ENCODE measurements at places on chromosomes 5 and 9.

DNA sequence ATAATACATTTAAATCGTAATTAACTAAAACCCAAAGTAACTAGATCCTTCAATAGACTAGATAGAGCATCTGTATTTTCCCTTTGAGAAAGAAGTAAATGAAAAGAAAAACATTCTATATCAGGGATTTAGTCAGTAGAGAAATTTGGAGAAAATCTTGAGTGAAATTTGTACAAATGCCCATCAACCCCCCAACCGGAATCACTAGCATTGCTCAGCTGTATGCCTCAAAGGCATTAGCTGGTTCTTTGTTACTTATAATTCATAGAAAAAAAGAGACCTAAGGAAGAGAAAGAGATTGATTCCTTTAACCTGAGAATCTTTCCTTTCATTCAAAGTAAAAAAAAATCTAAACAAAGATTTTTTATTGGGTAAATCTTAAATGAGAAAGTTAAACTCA lies 659 bp downstream of the OMD start:
- no peak for DNase-seq

- DNase-seq = no peak
Measured at GRCh38 chr5:18792145-18792544, 1157.9 kb downstream of the TAF11L14 start.

GRCh38 chr9:105359892-105360291 lies 87.9 kb upstream of the FSD1L start:
- DNase-seq = peak; percentile 34

GRCh38 chr9:124412228-124412575 lies 3.0 kb downstream of the PSMB7 start:
- no peak for DNase-seq

GRCh38 chr9:113991714-113992113 lies 86.4 kb downstream of the AMBP start:
- DNase-seq = no peak

GRCh38 chr9:35226651-35227050 lies 64.8 kb downstream of the UNC13B start:
- no peak for DNase-seq

DNA sequence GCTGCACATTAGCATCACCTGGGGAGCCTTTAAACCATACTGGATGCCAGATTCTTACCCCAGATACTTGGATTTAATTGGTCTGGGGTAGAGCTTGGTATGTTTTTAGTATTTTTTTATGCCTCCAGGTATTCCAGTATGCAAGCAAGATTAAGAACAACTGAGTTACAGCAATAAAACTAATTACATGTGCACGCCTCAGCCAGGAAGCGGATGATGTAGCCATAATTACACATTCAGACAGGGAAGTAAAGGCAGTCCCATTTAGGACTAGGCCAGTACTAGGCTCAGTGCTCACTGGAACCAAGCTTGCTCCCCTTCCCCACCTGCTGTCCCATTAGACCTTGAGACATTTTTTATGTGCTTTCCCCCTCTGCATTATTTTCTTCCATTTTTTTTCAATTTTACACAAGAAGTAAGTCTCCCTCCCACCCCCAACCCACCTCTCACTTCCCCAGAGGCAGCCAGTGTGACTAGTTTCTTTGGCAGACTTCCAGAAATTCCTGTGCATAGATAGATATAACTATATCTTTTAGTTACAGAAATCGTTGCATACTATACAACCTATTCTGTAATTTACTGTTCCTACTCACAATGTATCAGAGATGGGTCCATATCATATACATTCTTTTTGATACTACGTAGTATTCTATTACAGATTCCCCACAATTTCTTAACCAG lies 7.1 kb upstream of the GNAQ start:
- DNase-seq = no peak

GRCh38 chr5:169071-169727 lies 22.1 kb upstream of the LRRC14B start:
- no peak for DNase-seq

DNA sequence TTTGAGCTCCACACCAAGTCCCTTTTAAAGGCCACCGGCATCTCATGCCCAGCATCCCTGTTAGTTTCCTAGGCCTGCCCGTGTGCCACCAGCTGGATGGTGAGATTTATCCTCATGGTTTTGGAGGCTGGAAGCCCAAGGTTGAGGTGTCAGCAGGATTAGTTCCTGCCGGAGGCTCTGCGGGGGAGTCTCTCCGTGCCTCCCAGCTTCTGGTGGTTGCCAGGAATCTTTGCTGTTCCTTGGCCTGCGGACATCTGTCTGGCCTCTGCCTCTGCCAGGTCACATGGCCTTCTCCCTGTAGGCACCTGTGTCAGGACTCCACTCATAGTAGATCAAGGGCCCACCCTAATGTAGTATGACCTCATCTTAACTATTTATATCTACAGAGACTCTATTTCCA lies 45.4 kb downstream of the JADE2 start:
- no peak for DNase-seq

GRCh38 chr5:126443374-126443851 lies 20.2 kb downstream of the GRAMD2B start:
- no peak for DNase-seq

DNA sequence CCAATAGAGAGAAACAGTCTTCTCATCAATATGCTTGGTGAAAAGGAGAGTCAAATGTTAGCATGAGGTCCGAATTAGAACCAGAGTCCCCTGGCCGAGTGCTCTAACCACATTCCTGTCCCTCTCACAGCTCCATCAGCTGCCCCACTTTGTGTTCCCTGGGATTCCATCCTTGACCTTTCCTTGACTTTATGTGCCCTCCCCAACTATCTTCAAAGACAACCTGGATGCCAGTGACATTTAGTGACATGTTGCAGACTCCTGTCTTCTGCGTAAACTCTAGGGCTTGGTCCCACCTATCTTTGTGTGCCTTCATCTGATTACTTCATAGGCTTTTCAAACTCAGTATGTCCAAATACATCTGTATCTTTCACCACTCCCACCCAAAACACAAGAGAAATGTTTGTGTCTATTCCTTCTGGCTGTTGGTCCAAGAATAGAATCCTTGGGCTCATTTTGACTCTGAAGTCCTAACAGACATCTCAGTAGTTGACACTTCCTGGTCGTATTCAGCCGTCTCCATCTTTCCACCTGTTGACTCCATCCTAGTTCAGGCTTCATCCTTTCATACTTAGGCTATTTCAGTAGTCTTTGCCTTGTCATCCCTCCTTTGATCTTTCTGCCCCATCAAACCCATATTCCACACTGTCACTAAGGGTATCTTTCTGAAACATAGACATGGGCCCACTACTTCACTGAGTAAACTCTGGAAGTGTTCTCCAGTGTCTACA lies 101.4 kb upstream of the CD180 start:
- no peak for DNase-seq

DNA sequence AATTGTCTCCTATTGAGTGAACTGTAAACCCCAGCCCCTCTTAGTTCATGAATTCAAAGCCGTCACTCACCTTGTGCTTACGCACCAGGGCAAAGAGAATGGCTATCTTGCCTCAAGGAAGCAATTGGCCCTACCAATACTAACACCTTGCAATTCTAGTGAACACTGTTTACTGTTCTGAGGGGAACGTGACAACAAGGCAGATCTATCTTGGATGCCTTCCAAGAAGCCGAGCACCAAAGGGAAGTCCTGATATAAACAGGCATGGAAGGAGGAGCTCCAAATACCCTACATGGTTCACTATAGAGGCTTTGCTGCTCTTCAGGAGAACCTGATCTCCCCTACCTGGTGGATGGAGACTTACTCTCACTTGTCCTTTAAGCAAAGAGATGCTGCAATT lies 1.7 kb upstream of the PLPPR1 start:
- no peak for DNase-seq

- no peak for DNase-seq
Measured at GRCh38 chr9:18588002-18588401, 114.0 kb downstream of the ADAMTSL1 start.

DNA sequence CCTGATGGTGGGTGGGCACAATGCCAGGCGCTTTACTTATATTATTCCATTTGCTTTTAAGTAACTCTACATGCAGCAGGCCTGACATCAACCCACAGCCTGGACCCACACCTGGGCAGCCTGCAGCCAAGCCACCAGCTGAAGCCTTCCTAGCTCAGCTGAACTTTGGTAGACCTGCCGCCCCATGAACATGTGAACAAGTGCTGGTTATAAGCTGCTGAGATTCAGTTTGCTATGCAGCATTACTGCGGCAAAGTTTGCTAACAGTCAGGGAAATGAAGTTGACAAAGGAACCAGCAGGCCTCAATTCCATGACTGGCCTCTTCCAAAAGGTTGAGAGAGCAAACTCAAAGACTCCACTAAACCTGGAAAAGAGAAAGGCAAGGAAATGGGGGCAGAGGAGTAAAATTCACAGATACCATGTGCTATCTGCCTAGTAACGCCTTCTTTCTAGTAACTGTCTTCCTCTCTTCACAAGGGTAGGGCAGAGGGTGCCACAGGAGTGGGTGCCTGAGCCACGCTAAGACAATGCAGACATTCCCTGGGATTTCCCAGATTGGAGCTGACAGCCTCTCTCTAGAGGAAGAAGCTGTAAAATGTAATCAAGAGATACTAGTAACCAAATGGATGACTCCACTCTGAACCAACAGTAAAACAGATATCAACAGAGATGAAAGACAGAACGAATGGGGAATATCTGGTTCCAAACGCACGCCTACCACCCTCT lies 2.9 kb downstream of the BOD1 start:
- no peak for DNase-seq

DNA sequence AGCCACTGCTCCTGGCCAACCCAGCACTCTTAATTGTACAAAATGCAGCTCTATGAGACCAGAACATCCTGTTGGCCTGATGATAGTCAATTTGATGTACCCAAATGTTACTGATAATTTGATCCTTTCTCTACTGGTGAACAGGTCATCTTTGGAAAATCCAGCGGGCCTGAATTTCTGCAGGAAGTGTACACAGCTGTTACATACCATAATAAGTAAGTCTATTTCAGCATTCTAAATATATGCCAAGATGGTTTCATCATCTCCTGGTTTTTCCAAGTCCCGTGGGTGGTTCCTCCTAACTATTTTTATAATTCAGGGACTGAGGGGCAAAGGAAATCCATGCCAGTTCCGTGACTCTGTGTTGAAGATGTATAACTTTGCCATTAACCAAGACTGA lies 155.4 kb downstream of the DOCK8 start:
- no peak for DNase-seq

DNA sequence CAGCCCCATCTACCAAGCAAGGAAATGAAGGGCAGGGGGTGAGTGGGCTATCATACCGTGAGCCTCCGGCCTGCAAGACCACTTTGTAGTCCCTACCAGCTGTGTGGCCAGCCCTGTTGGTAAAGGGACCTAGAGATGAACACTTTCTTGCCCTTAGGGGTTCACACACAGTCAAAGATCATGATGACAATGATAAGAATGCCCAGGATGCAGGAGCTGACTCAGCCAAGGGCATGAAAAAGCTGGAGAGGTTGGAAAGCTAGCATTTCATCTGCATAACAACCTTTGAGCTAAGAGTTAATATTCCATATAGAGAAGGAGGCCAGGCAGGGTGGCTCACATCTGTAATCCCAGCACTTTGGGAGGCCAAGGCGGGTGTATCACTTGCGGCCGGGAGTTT lies 19.2 kb upstream of the FGFR4 start:
- DNase-seq = no peak

DNA sequence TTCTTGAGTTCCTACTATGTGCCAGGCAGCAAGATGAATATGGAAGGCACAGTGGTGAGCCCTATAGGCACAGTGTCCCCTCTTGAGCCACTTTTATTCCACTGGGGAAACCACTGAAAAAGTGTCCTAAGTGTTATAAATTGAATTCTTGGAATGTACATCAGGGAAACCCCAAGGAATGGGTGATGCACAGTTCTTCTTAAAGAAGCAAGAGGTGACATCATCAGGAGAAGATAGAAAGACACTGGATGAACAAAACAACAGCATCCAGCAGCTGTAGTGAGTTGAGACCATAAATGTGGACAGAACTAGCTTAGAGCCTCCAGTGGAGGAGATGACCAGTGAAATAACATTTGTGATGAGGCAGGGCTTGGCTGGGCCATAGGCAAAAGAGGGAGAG lies 199.2 kb upstream of the ANKRD55 start:
- DNase-seq = no peak

GRCh38 chr5:1010641-1011046 lies 2.0 kb downstream of the NKD2 start:
- no peak for DNase-seq

DNA sequence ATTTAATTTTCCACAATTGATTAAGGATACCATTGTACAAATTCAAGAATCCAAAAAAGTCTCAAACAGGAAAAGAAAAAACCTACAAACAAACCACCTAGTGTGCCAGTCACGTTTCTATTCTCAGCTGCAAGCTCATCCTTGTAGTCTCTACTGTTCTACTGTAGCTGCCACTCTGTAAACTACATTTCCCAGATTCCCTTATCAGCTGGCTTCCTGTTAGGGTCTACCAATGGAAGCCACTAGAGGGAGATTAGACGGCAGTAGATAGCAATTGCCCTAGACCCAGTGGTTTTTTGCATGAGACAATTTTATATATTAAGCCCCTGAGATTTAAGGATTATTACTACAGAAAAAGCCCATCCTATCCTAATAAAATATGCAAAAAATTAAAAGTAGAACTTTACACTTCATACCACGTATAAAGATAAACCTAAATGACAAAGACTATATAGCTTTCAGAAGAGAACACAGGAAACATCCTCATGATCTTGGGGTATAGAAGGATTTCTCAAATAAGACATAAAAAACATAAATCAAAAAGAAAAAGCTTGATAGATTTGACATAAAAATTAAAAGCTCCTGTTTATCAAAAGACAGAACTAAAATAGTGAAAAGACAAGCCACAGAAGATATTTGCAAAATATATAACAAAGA lies 37.4 kb downstream of the P4HA2 start:
- DNase-seq = no peak

- no peak for DNase-seq
Measured at GRCh38 chr9:34557426-34558321, 31.9 kb downstream of the CNTFR start.

DNA sequence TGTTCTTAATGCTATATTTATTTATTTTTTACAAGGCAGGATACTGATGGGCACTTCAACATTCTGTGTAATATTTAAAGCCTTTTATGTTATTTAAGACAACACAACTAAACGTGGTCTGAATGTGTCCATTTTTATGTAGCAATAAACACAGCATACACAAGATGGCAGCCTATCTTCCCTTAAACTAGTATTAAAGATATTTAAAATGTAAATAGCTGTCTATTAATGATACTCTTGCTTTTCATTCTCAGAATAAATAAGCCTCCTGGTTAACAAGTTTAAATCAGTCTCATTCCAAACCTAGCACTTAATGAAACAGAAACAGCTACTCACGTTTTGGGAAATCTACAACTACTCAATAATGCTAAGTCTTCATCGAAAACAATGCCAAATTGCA lies 315.7 kb downstream of the MCTP1 start:
- no peak for DNase-seq

DNA sequence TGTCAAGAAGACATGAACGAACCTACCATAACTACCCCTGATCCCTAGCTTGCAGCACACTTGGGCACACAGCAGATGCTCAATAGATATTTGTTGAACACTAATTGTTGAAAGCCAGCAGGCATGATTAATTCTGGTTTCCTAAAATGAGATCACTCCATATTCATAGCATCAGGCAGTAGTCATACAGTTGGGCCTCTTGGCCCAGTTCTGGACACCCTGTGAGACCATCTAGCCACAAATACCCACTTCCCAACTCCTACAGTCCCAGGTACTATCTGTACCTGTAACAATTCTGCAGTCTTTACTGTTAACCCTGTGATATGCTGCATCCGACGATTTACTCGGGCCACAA lies 24.2 kb downstream of the P4HA2 start:
- DNase-seq = no peak

- no peak for DNase-seq
Measured at GRCh38 chr5:157460921-157461792, 1.1 kb downstream of the NIPAL4 start.

GRCh38 chr9:130034570-130034969 lies 8.4 kb downstream of the FNBP1 start:
- DNase-seq = no peak

Data from activated T-cell treated with anti-CD3 and anti-CD28 coated beads, Interleukin-2, amount 50 U/mL, for 24 hours (primary cell).